ENCODE measurements at places on chromosomes 13 and 19. TPM values are rescaled to one million over a fixed set of nuclear protein-coding genes. Genes with fewer than 3 reads are reported as not detected.

Gene NCR1
- total RNA-seq: 81.6 TPM

Gene ZNF90
- 12.2 TPM for total RNA-seq

Gene WDR18
- total RNA-seq: 57.8 TPM

Gene NKPD1
- 0.14 TPM for total RNA-seq

Gene KLK6
- total RNA-seq: not detected

Gene PTPRH
- not detected for total RNA-seq

Gene INSL3
- 12.0 TPM for total RNA-seq

Gene CAMSAP3
- 1.2 TPM for total RNA-seq

Gene FSD1
- 24.7 TPM for total RNA-seq

Gene MAU2
- total RNA-seq: 122 TPM

Gene KLK14
- total RNA-seq: 0.50 TPM

Gene KLK12
- not detected for total RNA-seq

Gene ZNF724
- 9.3 TPM for total RNA-seq

Gene GPR183
- total RNA-seq: 5.4 TPM

Gene NLRP11
- total RNA-seq: not detected

Gene MAST3
- 30.3 TPM for total RNA-seq

Gene ACP5
- total RNA-seq: 3.0 TPM

Gene C13orf46
- total RNA-seq: 1.4 TPM

Gene TEX101
- not detected for total RNA-seq

Gene SYCN
- total RNA-seq: not detected

Gene SIGLEC5
- 0.64 TPM for total RNA-seq

Gene IFI30
- 76.2 TPM for total RNA-seq

Gene DHRS12
- 2.2 TPM for total RNA-seq

Gene CDX2
- not detected for total RNA-seq

Gene FAM216B
- total RNA-seq: not detected

Gene CYP4F2
- total RNA-seq: not detected

Gene F7
- not detected for total RNA-seq

Gene TNFSF9
- 3.8 TPM for total RNA-seq

Gene ICAM4
- 2.1 TPM for total RNA-seq

Gene MCF2L
- 0.74 TPM for total RNA-seq

Gene CACNG7
- not detected for total RNA-seq

Gene SHISA7
- total RNA-seq: not detected

Gene IFNL1
- not detected for total RNA-seq

Gene NLRP12
- total RNA-seq: 3.0 TPM
